ENCODE measurements at places on chromosomes 1 and 21.

DNA sequence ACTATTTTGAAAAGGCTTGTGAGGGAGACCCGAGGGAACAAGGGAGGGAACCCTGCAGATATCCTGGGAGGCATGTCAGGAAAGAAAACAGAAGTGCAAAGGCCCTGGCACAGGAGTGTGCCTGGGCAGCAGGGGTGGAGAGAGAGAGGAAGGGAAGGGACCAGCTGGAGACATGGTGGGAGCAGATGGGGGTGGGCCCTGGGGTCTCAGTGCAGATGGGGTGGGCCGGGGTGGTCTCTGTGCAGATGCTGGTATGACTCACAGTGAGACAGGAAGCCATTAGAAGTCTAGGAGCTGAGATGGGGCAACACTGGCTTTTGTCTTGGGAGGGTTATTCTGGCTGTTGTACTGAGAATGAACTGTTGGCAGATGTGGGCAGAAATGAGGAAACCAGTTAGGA lies 363.6 kb upstream of the C1orf174 start:
- no peak for DNase-seq

GRCh38 chr1:198101716-198102453 lies 54.9 kb upstream of the NEK7 start:
- DNase-seq: no peak

DNA sequence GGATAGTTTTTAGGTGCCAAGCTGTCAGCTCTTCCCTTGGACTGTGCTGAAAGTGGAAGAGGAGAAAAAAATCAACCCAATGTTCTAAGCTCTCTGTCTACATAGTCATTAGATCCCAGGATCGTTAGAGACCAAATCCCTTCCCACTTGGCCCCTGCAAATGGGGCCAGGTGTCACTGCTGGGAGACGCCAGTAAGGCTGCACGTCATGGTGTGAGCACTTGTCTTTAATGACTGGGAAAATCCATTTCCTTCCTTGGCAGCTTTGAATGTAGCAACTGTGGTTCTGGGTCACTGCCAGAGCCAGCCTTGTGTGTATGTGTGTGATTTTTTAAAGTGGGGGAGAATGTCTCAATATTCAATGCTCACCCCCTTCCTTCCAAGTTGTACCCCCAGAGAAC lies 59.9 kb downstream of the MAN1C1 start:
- no peak for DNase-seq

GRCh38 chr1:16302709-16303627 lies 49.3 kb downstream of the FBXO42 start:
- DNase-seq: no peak

- no peak for DNase-seq
Measured at GRCh38 chr1:92511541-92511940, 24.8 kb upstream of the GFI1 start.

DNA sequence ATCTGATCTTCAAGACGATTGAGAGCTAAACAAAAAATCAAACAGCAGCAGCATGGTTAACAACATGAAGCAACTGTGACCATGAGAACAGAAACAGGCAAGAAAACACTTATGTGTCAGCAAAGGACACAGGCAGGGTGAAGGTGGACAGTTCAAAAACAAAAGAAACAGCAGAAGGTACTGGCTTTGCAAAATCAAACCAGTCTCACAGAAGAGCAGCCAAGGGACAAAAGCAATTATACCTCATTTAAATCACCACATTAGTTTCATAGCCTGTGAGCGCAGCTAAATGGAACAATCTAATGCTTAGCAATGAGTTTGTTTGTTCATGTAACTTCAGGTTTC lies 59.1 kb downstream of the CAPN2 start:
- peak; percentile 3 for DNase-seq

DNA sequence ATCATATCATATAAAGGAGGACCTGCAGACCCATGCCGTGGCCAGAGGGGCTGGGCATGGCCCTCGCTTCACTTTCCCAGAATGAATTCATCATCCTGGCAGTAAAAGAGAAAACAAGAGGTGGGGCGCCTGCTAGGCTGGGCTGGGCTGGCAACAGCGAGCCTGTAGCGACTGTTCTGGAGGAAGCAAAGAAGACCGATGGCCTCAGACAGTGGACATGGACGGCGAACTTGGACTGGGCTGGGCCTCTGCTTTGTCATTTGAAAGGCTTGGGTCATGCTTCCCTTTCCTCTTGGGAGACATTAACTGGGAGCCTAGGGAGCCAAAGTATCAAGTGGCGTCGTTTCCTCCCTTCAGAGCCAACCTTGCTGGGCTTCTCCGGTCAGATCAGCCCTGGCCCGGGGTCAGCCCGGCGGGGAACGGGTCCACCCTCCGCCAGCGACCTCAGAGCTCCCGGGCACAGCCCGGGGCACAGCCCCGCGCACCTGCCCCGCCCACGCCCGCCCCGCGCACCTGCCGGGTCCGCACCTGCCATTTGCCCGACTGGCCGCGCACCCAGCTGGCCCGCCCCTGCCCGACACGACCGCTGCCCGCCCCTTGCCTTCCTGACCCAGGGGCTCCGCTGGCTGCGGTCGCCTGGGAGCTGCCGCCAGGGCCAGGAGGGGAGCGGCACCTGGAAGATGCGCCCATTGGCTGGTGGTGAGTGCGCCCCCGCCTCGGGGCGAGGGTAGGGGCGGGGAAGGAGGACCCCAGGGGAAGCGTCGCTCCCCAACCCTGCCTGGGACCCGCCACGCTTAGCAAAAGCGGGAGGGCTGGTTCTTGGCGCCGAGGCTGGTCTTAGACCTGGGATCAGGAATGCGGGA lies at the start of gene FAM3B:
FAM3B (plus strand) TSS at position 602 of the 863 bp plus-strand sequence; CDS start at position 681, 79 bp downstream.
- DNase-seq: no peak

DNA sequence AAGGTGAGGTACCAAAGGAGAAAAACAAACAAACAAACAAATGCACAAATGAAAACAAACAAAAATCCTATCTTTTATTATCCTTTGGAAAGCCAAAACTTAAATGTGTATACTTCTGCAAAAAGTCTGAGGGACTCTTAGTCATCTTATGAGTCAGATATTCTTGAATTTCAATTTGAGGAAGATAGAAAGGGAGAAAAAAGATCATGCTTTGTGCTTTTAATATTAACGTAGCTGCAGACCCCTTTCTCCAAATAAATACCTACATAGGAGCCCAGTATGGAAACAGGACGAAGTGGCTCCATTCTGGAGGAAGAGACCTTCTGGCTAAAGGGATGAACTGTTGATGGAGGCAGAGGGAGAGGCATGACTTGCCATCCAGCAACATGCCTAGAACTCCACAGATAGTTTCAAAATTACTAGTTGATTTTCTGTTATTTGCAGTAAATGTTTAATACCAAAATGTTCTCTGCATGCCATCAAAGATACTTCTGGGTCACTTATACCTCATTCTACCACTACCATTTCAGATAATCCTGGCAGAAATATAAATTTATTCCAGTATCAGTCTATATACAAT lies 25.4 kb downstream of the NUP210L start:
- DNase-seq: no peak

DNA sequence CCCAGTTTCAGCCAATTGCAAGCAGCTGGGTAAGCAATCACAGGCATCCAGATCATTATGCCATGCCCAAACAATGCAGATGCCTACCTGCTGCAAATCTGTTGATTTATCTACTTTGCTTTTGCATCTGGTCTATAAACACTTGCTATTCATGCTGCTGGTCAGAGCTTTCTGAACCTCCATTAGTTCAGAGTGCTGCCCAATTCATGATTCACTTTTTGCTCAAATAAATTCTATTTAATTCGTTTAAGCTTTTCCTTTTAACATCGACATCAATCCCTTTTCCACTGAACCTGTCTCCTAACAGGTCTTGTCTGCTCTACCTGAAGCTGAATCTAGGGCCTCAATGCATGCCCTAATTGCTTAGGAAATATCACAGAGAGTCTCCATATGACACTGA lies 99.4 kb upstream of the C1orf87 start:
- DNase-seq: no peak

GRCh38 chr1:11787251-11787803 lies 18.4 kb downstream of the MTHFR start:
- DNase-seq: no peak

- DNase-seq: no peak
Measured at GRCh38 chr1:203570805-203571204, 55.8 kb upstream of the ATP2B4 start.

GRCh38 chr21:38379147-38379546 lies 119.1 kb downstream of the ERG start:
- DNase-seq: no peak

DNA sequence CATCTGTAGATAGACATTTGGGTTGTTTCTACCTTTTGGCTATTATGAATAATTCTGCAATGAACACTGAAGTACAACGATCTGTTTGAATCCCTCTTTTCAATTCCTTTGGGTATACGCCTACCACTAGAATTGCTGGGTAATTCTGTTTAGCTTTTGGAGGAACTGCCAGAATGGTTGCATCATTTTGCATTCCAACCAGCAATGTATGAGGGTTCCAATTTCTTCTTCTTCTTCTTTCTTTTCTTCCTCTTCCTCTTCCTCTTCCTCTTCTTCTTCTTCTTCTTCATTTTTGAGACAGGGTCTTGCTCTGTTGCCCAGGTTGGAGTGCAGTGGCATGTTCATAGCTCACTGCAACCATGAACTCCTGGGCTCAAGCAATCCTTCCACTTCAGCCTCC lies 13.8 kb upstream of the THEM5 start:
- DNase-seq: no peak

DNA sequence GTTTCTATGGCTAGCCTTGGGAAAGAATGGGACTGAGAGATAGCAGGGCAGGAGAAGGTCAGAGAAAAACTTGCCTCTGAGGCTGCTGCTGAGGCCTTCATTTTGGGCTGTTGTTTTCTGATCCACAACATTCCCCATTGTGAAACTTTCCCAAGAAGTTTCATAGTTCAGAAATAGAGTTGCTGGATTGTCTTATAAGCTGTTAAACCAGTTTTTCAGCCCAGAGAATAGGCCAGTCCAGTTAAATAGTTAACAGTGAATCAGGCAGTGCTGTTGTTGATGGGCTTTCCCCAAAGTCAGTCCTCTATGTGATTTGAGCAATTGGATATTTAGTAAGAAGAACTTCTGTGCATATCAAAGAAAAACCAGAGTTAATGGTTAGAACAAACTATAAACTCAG lies 77.0 kb downstream of the C21orf91 start:
- no peak for DNase-seq

- no peak for DNase-seq
Measured at GRCh38 chr1:78536427-78536826, 45.7 kb downstream of the PTGFR start.

- no peak for DNase-seq
Measured at GRCh38 chr1:160124705-160125478, 9.3 kb downstream of the ATP1A2 start.

GRCh38 chr1:118116909-118117308 lies 68.1 kb downstream of the SPAG17 start:
- DNase-seq: no peak

DNA sequence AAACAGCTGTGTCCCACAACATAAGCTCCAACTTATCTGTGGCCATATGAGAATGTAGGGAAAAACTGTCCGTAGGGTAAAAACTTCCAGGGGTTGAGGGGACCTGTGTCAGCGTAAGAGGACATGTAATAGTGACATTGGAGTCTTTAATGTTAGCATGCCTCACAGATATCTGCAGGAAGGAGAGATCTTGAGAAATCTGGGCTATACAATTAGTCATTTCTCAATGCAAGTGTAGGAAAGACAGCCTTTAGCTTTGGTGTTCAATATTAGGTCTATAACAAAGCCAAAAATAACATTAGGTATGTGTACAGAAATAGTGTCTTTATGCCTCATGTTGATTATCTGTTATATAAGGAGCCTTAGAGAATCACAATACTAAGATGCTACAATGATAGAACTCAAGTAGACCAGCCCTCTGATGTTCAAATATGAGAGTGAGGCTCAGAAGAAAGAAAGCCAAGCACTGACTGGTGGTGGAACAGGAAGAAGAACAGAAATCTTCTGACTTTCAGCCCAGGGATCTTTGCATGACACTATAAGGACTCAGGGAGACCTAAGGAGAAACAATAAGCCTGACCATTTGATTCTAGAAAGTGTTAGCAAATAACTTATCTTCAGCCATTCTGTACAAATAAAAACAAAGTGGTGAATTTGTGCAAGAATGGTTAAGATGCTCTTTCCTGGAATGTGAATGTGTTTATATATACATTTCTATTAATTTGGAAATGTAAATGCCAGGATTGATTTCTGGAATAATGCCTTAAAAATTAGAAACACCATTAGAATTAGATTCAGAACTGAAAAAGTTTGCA lies 152.6 kb downstream of the ZC3H11B start:
- DNase-seq: no peak

- no peak for DNase-seq
Measured at GRCh38 chr21:29074783-29075182, 1.3 kb upstream of the CCT8 start.

DNA sequence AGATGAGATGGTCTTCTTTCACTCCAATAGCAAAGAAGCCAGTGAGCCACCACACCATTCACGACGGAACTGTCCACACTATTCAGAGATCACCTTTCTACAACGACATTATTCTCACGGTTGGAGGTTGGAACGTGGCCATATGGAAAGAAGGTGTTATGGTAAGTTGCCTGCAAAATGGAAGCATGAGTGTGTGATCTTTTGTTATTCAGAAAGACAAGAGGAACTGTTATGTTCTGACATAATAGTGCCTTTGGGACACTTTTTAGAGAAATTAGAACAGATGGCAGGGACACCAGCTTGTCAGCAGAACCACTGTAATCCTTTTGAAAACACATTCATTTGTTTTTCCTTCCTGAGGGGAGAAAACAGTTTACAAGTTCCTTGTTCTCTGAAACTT lies 75.8 kb upstream of the MCOLN3 start:
- DNase-seq: no peak

DNA sequence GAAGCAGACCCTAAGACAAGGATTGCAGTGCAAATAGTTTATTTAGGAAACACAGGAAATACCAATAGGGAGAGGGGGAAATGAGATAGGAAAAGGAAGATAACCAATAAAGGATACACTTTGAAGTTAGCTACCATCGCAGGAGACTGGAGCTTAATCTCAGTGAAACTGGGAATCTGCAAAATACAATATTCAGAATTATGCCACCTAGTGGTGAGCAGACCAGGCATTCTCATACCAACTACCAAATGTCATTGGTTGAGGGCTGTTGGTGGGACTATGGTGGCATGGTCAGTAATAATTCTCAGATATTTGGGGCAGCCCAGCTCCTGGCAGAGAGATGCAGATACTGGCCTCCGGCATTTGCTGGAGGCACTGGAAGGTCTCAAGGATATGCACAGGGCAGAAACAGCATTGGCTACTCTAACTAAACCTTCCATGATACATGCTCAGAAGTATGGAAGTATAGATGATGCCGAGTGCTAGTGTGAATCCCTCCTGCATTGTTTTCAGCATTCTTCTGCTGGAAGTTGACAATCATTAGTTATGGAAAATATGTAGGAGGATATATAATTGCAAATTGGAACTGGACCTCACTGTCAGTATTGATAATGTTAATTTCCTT lies 11.8 kb upstream of the ZFP69B start:
- no peak for DNase-seq

GRCh38 chr1:110328274-110328673 lies 10.9 kb upstream of the RBM15 start:
- DNase-seq: no peak

DNA sequence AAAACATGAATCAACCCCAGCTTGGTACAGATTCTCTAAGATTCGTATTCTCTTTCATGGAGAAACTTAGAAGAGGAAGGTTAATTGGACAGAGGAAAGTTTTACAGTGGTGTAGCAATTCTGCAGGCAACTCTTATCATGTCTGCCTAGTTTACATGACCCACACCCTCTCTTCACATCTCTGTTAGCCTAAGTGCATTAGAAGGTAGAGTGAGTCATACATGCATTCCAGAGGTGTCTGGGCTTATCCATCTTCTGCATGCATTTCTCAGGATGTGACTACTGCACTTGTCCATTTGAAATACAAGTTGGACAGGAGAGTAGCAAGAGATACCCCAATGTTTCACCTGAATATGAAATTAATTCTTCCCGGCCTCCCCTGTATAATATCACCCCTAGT lies 578.4 kb upstream of the NCAM2 start:
- no peak for DNase-seq
